ENCODE measurements at places on chromosomes 7 and 10. TPM values are rescaled to one million over a fixed set of nuclear protein-coding genes. Genes with fewer than 3 reads are reported as not detected.

- H3K4me3 ChIP-seq, result peak overlapping the region; percentile 45
- H3K4me1 ChIP-seq, result peaks cover 71% of the 10 kb centered on the region
- peak; percentile 63 for DNase-seq
- H3K27ac ChIP-seq, result peak overlapping the region; percentile 90
- H3K36me3 ChIP-seq, result peaks cover 47% of the 10 kb centered on the region
Observed at GRCh38 chr7:5773661-5774086, 7.8 kb downstream of the RNF216 start.

DNA sequence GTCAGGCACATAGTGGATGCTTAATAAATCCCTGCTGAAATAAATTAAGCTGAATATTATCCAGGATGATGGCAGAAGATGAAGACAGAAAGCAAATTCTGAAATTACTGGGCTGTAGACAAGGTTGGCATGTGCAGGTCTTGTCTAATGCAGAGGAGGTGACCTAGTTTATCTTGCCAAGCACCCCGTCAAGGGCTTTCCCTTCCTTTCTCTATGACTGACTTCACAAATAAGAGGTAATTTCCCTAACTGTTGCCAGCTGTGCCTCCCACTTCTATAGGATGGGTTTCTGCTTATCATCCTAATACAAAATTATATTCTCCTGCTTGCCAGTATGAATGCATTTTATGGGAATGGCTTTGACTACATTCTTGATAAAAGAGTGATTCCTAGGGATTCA is 38.0 kb downstream of the LHFPL3 start:
- H3K27me3 ChIP-seq, result peaks cover 8% of the 10 kb centered on the region
- no peak for DNase-seq
- no peaks in the 10 kb centered on the region for H3K4me1 ChIP-seq
- H3K27ac ChIP-seq, result no peak overlapping the region
- H3K36me3 ChIP-seq, result no peaks in the 10 kb centered on the region
- H3K4me3 ChIP-seq, result no peak overlapping the region

DNA sequence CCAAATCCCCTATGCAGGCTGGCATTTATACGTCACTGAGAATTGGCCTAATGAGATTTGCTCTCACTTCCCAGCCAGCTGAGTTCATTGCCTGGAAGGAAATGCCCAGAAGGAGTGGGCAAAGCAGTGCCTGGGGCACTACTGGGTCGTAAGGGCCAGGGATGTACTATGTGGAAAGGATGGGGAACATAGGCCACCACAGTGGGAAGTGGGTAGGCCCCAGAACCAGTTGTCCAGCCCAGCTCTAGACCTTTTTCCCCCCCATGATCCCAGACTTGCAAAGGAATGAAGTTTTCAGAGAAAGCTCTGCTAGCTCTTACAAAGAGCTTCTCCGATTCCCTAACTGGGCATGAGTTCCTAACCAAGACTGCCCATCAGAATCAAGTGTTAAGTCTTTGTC is 13.9 kb downstream of the TRPV5 start:
- H3K27me3 ChIP-seq, result peaks cover 5% of the 10 kb centered on the region
- DNase-seq, result no peak
- no peaks in the 10 kb centered on the region for H3K36me3 ChIP-seq
- no peak overlapping the region for H3K27ac ChIP-seq
- no peaks in the 10 kb centered on the region for H3K4me1 ChIP-seq

The HOXA10 gene
- total RNA-seq, result not detected

The HOXA7 gene
- not detected for total RNA-seq

The BUB3 gene
- total RNA-seq, result 258 TPM

The TFPI2 gene
- not detected for total RNA-seq

The ACSL5 gene
- 54.3 TPM for total RNA-seq

The IDI2 gene
- not detected for total RNA-seq

The SUN3 gene
- not detected for total RNA-seq

The KCP gene
- 0.14 TPM for total RNA-seq
